ENCODE measurements at places on chromosomes 2 and 18.

GRCh38 chr2:126963390-126963789 is 64.7 kb downstream of the TEX51 start:
- no peak for DNase-seq

DNA sequence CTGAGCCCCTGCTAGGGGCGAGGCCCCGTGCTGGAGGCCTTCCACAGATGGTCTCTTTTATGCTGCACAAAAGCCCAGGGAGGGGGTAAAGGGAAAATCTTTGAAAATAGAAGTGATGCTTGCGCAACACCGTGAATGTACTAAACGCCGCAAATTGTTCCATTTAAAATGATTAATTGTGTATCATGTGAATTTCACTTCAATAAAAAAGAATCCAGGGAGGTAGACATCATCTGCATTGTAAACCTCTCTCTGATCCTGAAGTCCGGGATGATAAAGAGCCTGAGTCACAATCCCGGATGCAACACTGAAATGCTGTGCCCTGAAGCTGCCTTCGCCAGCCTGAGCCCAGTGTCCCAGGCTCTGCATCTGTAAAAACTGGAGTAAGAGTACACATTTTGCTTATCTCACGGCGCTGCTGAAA is 107.7 kb upstream of the PPP1CB start:
- no peak for DNase-seq

DNA sequence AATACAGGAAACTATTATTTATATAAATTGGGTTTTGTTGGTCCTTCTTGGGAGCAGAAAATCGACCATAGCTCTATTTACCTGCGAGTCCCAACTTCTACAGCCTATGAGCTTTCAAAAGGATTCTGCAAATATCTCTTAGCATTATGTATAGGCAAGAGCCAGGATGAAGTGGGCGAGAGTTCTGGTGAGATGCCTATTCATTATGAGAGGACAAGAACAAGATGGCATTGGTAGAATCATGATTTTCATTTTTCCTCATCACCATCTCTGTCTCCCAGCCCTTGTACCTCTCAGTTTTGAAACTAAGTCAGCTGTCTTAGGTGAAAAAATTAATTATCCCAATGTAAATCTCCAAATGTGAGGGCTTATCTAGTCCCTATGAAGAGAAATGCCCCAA is 25.0 kb downstream of the WIPF1 start:
- no peak for DNase-seq

DNA sequence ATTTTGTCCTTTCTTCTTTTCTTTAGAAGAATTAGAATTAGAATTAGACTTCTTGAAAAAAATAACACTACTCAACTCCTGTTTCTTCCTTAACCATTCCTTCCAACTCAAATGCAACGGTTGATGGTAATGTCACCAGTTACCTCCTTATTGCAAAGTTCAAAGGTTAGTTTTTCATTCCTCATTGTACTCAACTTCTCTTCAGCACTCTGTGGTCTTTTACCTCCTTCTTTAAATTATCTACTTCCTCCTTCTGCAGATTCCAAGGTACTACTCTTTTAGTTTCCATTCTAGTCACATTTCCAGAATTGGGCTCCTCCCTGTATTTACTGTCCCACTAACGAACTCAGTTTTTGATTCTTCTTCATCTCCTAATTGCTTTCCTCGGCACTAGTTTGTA is 700.7 kb downstream of the SATB2 start:
- no peak for DNase-seq

- DNase-seq: no peak
Measured at GRCh38 chr18:12304351-12305210, 3.5 kb upstream of the TUBB6 start.

DNA sequence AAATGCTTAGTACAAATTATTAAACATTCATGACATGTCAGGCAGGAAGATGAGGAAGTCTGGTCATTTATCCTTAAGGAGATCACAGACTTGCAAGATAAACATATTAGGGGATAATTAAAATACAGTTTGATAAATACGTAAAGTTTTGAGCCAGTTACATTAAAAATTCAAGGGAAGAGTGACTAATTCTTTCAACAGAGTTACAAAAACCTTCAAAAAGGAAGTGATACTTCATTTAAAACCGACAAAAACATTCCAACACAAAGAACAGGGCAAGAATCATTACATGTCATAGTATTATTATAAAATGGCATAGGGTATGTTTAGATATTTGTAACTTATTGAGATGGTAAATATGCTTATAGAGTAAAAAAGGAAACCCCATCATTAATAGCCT is 636.0 kb downstream of the NR4A2 start:
- no peak for DNase-seq

GRCh38 chr2:145587922-145588321 is 1068.0 kb upstream of the ZEB2 start:
- no peak for DNase-seq

DNA sequence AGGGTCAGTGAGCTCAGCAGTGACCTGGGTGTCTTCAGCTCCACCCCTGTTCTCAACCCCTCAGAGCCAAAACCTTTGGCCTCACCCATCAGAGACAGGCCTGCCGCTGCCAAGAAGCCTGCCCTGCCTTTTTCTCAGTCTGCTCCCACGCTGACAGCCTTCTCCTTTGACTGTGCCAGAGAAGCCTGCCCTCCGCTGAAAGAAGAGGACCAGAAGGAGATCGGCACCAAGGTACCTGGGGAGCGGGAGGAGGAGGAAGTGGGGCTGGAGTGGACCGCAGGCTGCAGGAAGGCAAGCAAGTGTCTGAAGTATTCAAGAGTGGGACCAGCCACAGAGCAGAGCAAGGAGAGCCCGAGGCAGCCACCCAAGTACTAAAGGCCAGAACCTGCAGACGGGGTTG is 33.2 kb downstream of the TOGARAM2 start:
- DNase-seq: no peak
